ENCODE measurements at places on chromosomes 2 and 18.

DNA sequence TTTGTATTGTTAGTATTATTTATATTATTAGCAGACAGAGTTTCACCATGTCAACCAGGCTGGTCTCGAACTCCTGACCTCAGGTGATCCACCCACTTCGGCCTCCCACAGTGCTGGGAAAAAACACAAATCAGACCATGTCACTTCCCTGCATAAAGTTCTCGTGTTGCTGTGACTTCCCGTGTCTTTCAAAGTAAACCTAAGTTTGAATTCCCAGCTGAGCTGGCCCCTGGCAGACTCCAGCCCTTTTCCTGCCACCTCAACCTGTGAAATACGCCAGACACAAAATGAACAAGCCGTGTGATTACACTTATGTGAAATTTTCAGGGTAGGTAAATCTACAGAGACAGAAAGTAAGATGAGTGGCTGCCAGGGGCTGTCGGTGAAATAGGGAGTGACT is 7.9 kb downstream of the BOK start:
- no peak for DNase-seq

DNA sequence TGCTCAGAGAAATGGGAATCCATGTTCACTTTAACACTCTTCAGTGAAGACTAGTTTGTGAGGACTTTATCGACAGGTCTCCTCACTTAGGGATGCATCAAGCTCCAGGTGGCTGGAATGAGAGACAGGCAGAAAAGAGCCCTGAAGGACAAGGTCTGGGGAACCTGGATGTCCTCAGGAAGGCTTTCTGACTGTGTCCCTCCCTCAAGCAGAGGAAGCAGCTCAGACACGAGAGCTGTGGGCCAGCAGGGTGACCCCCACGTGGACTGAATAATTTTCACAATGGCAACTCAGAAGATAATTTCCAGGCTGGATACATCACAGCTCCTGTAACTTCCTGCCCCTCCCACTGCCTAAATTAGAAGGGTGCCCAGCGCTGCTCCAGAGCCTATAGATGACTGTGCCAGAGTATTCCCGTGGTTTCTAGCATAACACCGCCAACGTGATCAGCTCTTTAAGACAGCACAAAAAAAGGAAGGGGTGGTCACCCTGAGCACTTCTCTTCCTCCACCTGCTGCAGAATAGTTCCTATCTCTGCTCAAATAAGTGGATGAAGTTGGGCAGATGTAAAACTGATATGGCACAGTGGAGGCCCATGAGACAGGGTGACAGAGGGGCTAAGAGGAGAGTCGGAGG is 25.7 kb upstream of the NCK2 start:
- no peak for DNase-seq

- no peak for DNase-seq
Observed at GRCh38 chr2:200702646-200703118, 109.0 kb upstream of the BZW1 start.

DNA sequence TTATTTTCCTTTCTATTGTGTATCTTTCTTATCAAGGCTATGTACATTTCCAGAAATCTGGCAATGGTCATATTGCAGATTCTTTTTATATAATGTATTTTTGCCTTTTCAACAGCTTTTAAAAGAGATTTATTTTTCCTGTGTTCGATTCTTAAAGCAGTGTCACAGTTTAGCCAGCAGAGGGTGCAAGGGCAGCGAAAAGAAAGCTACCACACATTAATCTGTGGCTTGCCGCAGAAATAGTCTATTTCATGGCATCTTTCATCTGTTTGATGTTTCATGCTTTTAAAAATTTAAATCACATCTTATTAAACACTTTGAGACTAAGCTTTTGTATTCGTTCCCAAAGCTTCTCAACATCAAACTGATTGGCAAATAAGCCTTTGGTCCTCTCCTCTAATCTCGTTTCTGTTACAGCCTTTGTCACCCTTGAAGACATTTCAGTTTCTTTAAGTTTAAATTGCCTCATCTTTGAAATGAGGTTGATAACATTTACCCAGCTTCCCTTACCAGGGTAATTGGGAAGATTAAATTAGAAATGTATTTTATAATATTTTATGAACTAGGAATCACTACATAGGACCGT is 73.3 kb downstream of the PIK3C3 start:
- no peak for DNase-seq

DNA sequence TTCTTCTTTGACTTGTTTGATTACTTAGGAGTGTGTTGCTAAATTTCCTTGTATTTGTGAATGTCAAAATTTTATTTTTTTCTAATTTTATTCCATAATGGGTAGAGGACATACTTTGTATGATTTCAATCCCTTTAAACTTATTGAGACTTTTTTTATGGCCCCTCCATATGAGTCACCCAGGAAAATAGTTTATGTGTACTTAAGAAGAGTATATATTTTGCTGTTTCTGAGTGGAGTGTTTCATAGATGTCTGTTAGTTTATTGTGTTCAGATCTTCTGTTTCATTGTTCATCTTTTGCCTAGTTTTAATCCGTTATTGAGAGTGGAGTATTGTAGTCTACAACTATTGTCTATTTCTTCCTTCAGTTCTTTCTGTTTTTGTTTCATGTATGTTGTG is 81.9 kb downstream of the EPB41L5 start:
- DNase-seq = no peak

- DNase-seq = no peak
Observed at GRCh38 chr2:131148426-131148825, 43.3 kb downstream of the PLEKHB2 start.

- no peak for DNase-seq
Observed at GRCh38 chr2:169732583-169733358, 861 bp upstream of the KLHL23 start.

- peak; percentile 36 for DNase-seq
Observed at GRCh38 chr2:17879137-17879912, 858 bp downstream of the KCNS3 start.

DNA sequence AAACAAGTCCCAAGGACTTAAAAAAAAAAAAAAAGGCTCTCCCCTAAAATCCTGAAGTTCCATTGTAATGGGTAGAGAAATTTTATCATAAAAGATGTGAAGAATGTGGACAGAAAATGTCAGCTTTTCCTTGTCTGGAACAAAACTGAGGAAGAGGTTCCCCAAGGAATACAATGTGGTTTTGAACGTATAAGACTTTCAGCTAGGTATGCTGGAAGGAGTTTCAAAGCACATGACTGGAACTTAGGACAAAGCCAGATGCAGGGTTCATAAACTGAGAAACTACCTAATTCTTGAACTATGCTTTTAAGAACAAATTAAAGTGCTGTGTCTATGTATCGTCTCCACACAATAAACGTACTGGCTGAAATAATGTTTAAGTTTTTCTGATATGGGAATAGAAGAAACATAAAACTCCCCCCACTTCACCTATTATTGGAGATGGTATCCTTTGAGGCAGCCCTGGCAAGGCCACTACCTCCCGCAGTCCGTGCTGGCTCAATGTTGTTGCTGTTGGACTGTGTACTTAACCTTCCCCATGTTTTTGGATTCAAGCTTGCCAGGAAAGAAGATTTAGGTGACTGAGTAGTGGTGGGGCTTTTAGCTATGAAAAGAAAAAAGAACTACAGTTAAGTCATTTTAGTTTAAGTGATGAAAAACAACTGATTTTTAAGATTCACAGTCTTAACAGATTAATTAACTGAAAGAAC is 84.2 kb upstream of the DNER start:
- no peak for DNase-seq

- no peak for DNase-seq
Observed at GRCh38 chr2:10273215-10274175, 29.2 kb upstream of the HPCAL1 start.

GRCh38 chr2:19141234-19142004 is 217.0 kb downstream of the OSR1 start:
- no peak for DNase-seq

DNA sequence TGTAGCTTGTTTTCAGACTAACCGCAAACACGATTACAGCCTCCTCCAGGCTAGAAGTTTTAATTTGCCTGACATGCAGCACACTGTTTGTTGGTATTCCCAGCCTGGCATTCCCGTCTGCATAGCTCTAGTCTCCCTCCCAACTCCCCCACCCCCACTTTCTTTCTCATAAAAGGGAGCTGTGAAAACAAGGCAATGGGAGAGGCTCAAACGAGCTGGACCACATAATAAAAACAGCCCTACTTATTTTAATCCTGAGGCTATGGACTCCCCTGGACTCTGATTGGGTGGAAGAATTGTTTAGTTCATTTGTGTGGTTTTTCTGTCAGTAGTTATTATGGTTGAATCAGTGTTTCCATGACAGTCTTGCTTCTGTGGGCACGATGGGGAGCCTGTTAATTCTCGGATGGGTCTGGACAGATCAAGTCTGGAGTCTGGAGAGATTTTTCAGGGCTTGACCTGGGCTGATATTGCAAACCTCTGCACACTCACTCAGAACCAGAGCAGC is 1.2 kb downstream of the STON1 start:
- DNase-seq = no peak

- DNase-seq = peak; percentile 55
Observed at GRCh38 chr18:37299471-37300304, 265.9 kb downstream of the CELF4 start.

- peak; percentile 61 for DNase-seq
Observed at GRCh38 chr18:35389095-35389618, 12.0 kb upstream of the ZNF396 start.

GRCh38 chr2:30226144-30227032 is 4.9 kb upstream of the LBH start:
- no peak for DNase-seq

DNA sequence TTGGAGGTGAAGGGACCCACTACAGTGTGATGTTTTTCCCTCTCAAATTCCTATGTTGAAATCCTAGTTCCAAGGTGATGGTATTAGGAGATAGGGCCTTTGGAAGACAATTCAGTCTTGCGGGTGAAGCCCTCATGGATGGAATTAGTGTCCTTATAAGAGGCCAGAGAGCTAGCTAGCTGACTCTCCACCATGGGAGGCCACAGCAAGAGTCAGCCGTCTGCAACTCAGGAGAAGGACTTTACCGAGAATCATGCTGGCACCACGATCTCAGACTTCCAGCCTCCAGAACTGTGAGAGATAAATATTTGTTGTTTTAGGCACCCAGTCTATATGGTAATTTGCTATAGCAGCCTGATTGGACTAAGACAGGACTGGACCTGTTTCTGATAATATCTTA is 461.4 kb downstream of the TSN start:
- DNase-seq = no peak

GRCh38 chr2:7025082-7025481 is 107.9 kb downstream of the RNF144A start:
- no peak for DNase-seq

- DNase-seq = no peak
Observed at GRCh38 chr18:2706903-2707302, 51.4 kb downstream of the SMCHD1 start.

DNA sequence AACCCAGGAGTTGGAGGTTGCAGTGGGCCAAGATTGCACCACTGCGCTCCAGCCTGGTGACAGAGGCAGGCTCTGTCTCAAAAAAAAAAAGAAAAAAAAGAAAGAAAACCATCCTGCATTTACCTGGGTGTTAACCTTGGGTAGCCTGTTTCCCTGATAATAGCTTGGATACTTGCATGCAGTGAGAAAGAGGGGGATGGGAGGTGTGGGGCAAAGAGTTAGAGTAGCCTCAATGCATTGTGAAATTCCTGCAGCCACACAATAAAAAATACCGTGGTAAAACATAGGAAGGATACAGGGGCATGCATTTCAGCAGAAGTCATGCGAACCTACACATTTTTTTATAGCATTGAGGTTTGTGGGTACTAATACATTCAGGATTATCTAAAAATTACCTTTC is 76.6 kb upstream of the ZNF516 start:
- DNase-seq = no peak

GRCh38 chr18:11751341-11752115 is 62.5 kb downstream of the GNAL start:
- no peak for DNase-seq

DNA sequence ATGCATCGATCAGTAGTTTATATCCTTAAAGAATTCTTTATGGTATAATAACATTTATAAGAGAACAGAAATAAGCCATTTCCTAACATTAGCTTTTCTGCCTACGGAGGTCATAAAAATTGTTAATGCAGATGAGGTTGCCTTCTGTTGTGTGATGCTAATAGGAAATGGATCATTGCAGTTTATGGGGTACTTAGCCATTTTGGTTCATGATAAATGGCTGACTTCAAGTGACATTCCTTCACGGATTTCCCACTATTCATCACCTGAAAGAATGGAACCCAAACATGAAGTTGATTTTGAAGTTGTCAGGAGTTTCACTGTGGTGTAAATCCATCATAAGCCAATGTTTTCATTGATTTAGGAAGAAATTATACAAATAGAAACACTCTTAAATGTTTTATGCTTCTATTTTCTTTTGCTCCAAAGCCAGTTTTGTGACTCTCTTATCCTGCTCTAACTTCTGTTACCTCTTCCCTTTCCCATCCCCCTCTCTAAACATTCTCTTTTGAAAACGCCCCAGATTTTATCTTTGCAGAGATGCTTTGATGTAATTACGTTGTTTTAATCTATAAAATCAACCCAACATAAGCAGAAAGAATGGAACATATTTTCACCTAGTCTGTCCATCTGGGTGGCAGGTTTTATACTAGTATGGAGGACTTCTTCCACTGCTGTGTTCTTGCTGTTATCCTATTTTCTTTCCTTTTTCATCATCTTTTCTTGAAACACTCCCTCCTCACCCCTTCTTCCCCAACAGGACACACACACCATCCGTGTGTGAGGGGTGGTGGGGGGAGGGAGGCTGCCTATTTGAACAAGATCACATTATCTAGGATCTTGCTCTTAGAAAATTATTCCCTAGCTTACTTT is 58.2 kb downstream of the GREB1L start:
- no peak for DNase-seq

DNA sequence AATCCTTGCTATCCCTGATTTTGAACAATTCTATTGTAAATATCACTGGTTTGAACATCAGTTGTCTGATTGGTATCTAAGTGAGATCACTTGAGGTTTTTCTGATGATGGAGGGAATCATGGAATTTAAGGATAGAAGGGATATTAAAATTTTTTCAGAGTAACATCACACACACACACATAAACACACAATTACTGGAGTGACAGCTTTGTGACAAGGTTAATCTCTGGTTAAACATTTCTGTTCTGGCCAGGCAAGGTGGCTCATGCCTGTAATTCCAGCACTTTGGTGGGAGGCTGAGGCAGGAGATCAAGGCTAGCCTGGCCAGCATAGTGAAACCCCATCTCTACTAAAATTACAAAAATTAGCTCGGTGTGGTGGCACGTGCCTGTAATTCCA is 85.3 kb downstream of the SOCS6 start:
- no peak for DNase-seq

GRCh38 chr2:241925821-241926441 is 56.4 kb downstream of the RTP5 start:
- DNase-seq = no peak

- no peak for DNase-seq
Observed at GRCh38 chr2:130341562-130342019, 1.1 kb upstream of the IMP4 start.
